ENCODE measurements at places on chromosomes 1 and 21.

DNA sequence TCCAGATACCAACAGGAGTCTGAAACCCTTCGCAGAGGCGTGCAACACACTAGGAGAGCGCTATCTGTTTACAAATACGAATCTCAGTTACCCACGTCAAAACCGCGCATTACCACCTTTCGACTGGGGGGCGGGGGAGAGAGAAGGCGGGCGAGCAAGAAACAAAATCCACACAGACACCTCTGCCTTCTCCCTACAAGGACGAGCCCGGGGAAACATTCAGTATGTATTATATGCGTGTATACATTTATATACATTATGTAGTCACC, 722 bp downstream of the TUT4 start:
- no peak for DNase-seq

DNA sequence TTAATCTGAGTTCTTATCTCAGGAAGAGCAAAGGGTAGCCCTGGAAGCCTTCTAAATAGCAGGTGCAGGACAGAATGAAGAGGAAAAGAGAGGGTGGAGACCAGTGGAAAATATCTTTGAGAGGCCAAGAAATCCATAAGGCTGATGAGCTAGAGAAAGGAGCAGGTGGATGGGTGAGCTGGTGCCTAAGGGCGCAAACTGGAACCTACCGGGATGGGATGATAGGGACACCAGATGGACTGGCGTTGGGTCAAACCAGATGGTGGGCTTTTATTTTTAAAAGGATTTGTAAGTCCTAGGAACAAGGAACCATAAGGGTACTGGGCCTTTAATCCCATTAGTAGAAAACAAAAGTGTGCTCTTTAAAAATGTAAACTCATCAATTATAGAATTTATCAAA, 59.7 kb downstream of the RGL1 start:
- DNase-seq: no peak

- DNase-seq: no peak
Measured at GRCh38 chr21:34841154-34841553, 172.4 kb downstream of the CLIC6 start.

DNA sequence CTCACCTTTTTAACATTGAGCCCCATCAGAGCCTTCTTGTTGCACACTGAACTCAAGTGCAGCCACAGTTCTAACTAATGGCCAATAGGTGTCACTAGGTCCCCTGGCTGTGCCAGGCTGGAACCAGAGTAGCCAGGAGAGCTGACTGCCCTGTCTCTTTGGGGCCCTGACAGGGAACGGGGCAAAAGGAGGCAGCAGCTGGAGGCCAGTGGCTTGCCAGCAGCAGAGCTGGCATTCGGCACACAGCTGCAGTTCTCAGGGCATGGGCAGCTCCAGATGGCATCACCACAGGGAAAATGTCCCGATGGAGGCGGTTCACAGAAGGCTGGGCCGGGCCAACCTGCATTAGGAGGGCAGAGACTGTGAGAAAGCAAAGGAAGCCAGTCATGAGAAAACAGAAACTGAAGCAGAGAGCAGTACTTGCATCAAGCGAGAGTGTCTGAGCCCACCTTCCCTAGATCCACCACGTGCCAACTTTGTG, 188.6 kb downstream of the FCRL5 start:
- DNase-seq: no peak

DNA sequence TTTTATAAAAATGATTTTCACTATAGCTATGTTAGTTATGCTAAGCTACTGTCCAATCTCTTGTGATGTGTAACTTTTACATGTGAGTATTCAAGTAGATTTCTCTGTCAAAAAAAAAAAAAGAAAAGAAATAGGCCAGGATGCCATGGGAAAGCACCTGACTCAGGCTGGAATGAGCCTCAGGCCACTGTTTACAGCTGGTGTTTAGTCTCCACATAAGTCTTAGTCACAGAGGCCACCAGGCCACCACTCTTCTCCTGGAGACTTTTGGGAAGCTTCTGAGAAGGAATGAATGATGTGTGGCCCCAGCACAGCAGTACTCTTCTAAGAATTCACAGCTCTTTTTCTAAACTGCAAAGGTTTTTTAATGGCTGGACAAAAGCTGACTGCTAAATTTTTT, 48.9 kb downstream of the CHML start:
- no peak for DNase-seq

- DNase-seq: no peak
Measured at GRCh38 chr1:65056866-65057265, 90.5 kb upstream of the JAK1 start.

DNA sequence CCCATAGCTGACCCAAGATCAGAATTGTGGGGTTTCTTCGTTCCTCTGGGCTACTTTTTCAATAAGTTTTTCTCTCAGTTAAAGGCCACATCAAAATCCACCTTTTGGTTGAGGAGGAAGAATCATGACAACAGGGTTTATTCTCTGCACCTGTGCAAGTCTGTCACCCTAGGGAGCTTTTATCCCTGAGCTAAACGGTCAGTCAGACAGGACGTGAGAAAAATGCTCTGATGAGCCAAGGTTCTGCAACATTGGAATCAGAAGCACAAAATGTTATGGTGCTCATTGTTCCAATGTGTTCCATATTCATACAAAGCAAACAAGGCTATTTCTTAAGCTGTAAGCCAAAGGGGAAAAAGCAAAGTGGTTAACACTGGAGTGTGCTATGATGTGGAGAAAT, 7.4 kb upstream of the ERICH3 start:
- no peak for DNase-seq

- no peak for DNase-seq
Measured at GRCh38 chr1:153428791-153429190, 12.5 kb downstream of the S100A7A start.

DNA sequence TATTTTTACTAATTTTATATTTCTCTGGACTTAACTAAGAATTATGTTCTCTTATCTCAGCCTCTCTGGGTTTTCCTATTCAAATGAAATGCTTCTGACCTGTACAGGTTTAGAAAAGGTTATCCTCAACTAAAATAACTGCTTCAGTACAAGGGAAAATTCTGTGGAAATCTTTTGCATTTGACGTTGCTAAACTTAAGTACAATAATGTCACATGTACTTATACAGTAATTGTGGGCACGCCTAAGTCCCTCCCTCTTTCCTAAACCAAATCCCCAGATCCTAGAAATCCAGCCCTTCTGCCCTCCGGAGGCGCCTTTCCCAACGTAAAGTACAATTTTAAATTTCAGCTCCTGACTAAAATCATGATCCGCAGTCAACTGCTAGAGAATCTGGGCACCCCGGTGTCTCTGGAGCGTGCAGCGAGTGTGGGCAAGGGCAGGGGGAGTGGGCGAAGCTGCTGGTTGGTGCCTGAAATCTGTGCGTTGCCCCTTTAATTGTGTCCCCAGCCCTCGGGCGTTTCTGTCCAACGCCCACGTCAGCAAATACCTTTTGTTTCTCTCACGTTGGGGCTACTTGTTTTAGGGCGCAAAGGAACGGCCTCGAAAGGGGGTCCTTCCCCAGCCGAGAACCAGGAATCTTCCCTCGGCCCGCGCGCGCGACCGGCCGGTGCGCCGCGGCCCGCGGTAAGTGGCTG, at the start of gene ZBTB8A:
Gene ZBTB8A, plus strand, starts transcription at position 541 of the 697 bp plus-strand sequence. CDS start 53,505 bp downstream, outside the sequence.
- DNase-seq: no peak

- no peak for DNase-seq
Measured at GRCh38 chr1:236159704-236160539, 17.6 kb downstream of the GPR137B start.

- DNase-seq: no peak
Measured at GRCh38 chr1:231611851-231612250, 14.7 kb upstream of the DISC1 start.

DNA sequence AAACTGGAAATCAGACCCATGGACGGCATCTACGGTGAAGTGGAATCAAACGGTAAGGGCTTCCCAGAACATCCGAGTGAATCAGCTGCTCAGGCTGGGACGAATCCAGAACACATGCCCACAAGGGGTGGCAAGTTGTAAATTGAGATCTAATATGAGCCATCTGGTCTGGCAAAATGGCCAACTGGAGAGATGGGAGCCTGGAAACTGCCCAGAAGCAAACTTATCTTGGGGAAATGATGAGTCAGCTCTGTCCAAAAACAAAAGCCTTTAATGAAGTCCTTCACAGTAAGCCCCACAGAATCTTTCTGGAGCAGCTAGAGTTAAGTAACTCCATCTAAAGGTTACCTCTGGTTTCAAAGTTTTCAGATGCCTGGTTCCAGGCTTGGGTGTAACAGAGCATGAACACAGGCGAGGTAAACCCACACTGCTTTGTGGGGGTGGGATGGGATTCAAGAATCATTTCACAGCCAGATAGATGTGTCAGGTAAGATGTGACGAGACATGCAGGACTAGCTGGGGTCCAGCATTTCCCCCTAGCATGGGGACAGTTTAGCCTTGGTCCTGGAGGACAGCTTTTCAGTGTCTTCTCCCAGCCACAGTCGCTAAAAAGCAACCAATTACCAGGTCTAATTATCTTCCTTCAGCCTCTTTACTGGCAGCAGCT, 10.5 kb upstream of the SRP9 start:
- no peak for DNase-seq

DNA sequence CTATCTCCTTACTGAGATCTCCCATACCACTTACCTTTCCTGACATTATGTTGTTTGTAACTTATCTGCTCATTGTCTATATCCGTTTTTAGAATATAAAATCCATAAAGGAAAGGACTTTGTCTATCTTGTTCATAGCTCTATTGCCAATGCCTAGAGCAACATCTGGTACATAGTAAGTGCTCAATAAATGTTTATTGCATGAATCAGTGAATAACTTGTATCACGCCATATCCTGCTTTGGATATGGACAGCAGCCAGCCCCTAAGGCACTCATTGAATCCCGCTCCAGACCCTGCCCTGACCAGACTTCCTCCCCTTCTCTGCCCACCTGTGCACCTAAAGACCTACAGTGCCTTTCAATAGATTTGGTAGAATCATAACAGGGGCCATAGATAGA, 298.1 kb upstream of the PLXNA2 start:
- DNase-seq: no peak

All from ascending aorta (tissue), 2 donors.